Activated effector memory CD4-positive, alpha-beta T cell treated with Interleukin-2 at 50 U/mL for 16 hours (primary cell): ENCODE measurements at places on chromosomes 7 and 10.

GRCh38 chr10:81216949-81217348, 658.0 kb upstream of the NRG3 start:
- no peak for DNase-seq

DNA sequence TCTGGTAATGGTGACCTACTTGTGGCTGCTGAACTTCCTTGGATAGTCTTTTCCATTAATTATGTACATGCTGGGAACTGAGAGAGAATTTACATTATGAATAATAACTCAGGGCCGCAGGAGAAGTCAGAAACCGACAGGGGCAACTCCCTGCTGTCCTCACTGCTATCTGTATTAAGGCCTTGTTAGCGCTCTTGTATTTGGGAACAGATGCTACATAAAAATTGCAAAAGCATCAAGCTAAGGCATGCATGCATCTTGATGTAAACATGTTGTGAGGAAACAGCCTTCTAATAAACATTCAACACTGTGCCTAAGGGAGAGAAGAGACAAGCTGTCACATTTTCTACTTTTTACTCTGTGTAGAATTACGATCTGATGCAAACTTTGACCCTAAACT, 158.4 kb downstream of the PARD3 start:
- no peak for DNase-seq

DNA sequence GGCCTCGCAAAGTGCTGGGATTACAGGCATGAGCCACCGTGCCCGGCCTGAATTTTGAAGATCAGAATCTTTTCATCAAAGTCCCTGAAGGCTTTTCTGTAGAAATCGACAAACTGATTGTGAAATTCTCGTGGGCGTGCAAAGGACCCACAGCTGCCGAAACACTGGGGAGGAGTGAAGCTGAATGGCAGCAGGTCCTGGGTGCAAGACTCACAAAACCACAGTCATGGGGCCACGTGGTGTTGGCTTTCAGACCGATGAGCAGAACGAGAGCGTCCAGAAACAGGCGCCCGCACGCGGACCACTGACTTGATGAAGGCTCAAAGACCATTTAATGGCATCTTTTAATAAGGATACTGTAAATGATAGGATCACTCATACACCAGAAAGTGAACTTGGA, 24.7 kb upstream of the PRKAR1B start:
- no peak for DNase-seq

- DNase-seq = no peak
Observed at GRCh38 chr10:119029613-119030420, at the start of gene NANOS1. Gene NANOS1, plus strand, starts transcription at chr10:119029714. Its CDS starts 88 bp downstream, at chr10:119029802.

DNA sequence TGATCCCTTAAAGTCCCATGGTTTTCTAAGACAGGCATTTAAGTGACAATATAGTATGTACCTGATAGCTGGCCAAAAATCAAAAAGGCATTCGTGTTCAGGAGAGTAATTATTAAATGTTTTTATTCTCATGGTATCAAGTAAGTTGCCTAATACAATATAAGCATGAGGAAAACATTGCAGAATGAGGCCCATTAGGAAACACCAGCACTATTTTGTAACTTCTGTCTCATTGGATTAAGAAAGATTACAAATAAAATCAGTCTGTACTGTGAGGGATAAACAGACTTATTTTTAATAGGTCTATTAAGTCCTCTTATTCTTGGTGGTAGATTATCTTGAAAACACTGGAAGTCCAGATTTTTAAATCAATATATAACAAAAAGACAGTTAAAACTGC, 110.1 kb downstream of the SNX13 start:
- no peak for DNase-seq

- DNase-seq = no peak
Observed at GRCh38 chr10:129108378-129108777, 358.7 kb upstream of the MGMT start.

- DNase-seq = no peak
Observed at GRCh38 chr7:105016709-105017656, 3.0 kb downstream of the KMT2E start.

- no peak for DNase-seq
Observed at GRCh38 chr7:158396301-158396905, 191.2 kb downstream of the PTPRN2 start.

DNA sequence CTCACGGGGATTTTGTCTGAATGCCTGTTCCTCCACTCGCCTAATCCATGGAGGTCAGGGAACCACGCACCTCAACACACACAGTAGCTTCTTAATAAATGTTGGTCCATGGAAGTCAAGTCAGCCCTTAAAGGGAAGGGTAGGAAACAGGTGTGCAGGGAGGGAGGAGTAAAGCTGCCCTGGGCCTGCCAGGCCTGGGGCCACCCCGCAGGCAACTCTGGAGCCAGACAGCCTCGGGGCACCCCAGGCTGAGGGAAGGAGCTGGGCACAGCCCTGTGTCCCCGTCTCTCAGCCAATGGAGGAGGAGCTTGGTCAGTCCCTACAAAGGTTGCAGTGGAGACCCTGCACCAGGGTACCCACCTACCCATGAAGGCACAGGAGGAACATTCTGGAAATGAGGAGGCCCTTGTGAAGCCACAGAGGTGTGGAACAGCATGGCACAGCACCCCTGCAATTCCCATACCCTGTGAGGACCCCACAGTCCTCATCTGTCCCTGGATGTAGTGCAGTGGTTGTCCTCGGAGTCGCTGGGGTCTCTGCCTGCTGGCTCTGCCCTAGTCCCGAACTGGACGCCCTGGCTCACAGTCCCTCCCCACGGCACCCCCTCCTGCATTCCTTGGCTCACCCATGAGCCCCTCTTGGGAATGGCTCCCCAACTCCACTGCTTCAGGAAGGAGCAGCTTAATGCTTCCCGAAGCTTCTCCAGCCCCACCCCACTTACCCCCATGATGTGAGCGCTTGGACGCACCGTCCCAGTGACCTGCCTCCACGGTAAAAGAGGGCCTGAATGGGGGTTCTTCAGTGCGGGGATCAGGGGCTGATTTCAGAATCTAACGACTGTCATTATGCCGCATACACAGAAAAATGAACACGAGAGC, 79.2 kb upstream of the INSIG1 start:
- DNase-seq = no peak

DNA sequence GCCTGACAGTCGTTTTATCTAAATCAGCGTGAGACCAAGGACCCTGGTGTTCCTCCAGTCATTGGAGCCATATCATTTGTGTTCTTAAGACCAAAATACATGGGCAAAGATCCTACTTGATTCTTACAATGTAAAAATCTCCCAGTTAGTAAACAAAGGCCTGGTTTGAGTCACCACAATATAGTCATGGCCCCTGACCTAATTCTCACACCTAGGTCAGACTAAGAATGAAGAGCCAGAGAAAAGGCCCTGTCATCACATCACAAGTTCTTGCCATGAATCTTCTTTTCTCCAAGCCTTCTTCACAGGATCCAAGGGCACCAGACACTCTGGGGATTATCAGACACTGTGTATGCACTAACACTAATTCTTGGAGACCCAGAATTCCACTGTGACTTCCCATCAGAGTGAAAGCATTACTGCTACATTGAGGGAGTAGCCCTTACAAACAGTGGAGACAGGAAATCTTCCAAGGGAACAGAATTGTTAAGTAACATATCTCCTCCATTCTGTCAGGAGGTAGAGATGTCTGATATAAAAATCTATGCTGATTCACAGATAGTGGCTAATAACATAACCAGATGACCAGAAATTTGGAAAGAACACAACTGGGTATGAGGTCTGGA, 7.6 kb upstream of the ERVW-1 start:
- DNase-seq = no peak

DNA sequence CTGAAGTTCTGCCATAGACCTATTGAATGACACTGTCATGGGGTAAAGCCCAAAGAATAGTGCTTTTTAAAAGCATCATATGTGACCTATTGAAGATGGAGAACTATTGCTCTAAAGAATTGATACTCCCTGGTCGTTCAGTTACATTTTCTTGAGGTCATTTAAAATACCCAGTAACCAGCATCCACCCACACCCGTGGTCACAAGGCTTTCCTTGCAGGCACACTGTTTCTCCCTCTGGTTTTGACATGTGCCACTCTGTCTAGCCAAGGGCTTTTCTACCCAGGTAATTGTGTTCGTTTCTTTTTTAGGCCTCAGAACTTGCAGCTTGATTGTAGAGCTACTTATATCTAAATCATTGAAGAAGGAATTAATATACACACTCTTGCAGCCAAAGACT, 68.3 kb upstream of the LYZL2 start:
- no peak for DNase-seq

- DNase-seq = no peak
Observed at GRCh38 chr10:75838486-75838885, 407.1 kb downstream of the LRMDA start.
